GM23338 (cell line): ENCODE measurements at places on chromosomes 2 and 18. TPM values are rescaled to one million over a fixed set of nuclear protein-coding genes. Genes with fewer than 3 reads are reported as not detected.

The RAX gene
- total RNA-seq = 0.03 and 0.08 TPM in 2 replicates

The GALNT5 gene
- 0.04 and 0.14 TPM in 2 replicates for total RNA-seq

The TUBB8B gene
- total RNA-seq = 1.0 and 3.6 TPM in 2 replicates

The C2orf66 gene
- not detected in 2 replicates for total RNA-seq

The REG3G gene
- not detected in 2 replicates for total RNA-seq

The CNRIP1 gene
- total RNA-seq = 5.9 and 6.9 TPM in 2 replicates

The ECEL1 gene
- 17.5 and 18.0 TPM in 2 replicates for total RNA-seq

The VRK2 gene
- total RNA-seq = 11.0 and 22.5 TPM in 2 replicates

The SLC16A14 gene
- total RNA-seq = 2.7 and 4.0 TPM in 2 replicates

The KCNE4 gene
- total RNA-seq = not detected in 2 replicates

DNA sequence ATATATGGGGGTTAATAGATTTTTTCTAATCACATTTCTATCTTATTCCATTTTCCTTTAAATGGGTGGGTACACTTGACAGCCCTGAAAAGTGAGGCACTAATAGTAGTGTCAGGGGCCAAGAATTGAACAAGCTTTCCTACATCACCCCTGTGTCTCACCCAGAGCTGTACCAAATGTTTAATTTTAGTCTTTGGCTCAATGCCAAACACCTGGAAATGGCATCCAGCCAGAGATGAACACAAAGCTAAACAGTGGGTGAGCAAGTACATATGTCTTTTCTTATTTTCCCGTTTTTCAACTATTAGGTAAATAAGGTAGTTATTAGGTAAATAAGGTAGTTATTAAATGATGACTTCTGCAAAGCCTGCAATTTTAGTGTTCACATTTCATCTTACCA lies 276.3 kb upstream of the ERBB4 start:
- no peak for DNase-seq

GRCh38 chr18:51120809-51121596 lies 76.5 kb downstream of the MEX3C start:
- DNase-seq = peak; percentile 43

DNA sequence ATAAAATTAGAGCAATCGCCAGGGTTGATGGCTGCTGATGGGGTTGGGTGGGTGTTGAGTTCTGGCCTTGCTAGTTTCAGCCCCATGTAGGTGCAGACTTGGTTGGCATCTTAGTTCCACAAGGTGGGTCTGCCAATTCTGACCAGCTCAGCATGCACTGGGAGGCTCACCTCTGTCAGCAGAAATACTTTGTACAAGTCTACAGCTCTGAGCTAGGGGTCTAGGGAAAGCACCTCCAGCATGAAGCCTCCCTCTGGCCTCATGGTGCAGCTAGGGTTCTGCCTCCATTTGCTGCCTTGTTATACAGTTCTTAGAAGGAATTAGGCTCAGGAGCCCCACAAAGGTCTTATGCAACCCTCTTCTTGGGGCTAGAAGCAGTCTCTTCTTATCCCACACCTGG lies 278.9 kb upstream of the HDAC4 start:
- no peak for DNase-seq

DNA sequence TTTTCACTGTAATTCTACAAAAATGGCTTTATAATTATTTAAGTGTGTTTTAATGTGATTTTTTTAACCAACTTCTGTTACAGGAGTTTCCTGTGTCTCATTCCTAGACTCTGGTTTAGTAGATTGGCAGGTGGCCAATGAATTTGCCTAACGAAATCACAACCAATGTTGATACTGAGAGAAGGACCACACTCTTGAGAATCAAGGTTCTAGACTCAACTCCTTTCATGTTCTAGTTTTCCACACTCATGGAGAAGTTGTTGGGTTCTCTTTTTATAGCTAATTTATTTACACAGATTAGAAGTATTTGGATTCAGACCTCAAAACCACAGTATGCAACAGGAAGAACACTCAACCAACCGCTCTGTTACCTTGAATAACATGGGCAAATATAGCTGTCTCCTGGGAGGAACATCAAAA lies 22.6 kb upstream of the USP34 start:
- no peak for DNase-seq

- DNase-seq = no peak
Measured at GRCh38 chr18:8620845-8621244, 11.6 kb downstream of the RAB12 start.

GRCh38 chr18:61581578-61582201 lies 248.5 kb downstream of the CDH20 start:
- DNase-seq = peak; percentile 88

DNA sequence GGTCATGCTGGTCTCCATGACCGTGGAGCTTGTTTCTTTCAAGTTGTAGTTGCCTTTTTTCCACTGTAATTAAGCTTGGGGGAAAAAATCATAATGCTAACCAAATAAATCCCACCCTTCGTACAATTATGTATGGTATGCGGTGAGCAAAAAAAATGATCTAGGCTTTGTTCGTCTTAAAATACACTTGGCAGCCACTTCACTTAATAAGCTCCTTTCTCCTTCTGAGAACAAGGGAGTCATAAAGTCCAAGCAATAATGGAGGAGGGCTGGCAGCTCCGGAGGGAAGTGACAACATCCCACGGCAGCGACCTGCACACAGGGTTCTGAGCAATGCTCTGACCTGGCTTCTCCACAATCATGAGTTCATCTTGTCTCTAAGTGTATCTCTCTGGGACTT lies 91.2 kb upstream of the KLHL29 start:
- DNase-seq = no peak

- DNase-seq = no peak
Measured at GRCh38 chr2:99088017-99088416, 53.5 kb upstream of the C2orf15 start.

- DNase-seq = peak; percentile 6
Measured at GRCh38 chr2:137287913-137288639, 522.7 kb downstream of the THSD7B start.

DNA sequence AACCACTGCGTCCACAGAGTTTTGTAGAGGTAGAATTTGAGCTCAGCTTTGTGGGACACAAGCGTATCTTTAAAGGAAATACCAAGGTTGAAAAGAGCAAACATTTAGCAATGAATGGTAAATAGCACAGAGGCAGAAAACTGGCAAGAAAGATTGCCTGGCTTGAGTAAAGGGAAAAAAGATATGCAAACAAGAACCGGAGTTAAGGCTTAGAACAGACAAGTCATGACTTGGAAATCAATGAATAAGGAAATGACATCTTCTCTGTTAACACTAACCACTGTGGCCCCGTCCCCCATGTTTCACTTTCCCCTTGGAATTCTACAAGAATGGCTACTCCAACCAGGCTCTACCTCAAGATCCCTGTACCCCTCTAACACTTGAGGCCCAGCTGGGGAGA lies 3.8 kb downstream of the STAM2 start:
- DNase-seq = no peak

GRCh38 chr2:64737547-64737946 lies 83.8 kb upstream of the SERTAD2 start:
- DNase-seq = no peak

GRCh38 chr18:39805218-39805617 lies 2149.8 kb upstream of the PIK3C3 start:
- no peak for DNase-seq

- no peak for DNase-seq
Measured at GRCh38 chr2:220569112-220569897, 941.9 kb downstream of the SLC4A3 start.

- no peak for DNase-seq
Measured at GRCh38 chr2:157874348-157874747, 1.8 kb downstream of the ACVR1 start.

DNA sequence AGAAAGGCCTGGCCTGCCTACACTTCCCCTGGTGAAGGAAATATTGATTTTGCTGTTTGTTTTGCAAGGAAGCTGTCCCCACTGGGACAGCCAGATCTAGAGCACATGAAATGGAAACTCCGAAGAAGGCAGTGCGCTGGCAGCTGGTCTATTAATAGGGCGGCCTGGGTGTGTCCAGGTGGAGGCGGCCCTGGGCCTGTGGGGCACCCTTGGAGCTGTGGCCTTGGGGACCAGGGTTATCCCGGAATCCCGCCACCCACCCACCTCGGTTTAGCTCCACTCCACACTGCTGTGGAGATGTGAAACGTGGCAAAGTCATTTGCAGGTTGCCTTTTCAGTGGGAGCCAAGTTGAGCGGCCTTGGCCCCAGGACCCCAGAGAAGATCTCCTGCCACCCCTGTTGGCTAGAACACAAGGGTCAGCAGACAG lies 204.3 kb downstream of the KLHL29 start:
- no peak for DNase-seq

DNA sequence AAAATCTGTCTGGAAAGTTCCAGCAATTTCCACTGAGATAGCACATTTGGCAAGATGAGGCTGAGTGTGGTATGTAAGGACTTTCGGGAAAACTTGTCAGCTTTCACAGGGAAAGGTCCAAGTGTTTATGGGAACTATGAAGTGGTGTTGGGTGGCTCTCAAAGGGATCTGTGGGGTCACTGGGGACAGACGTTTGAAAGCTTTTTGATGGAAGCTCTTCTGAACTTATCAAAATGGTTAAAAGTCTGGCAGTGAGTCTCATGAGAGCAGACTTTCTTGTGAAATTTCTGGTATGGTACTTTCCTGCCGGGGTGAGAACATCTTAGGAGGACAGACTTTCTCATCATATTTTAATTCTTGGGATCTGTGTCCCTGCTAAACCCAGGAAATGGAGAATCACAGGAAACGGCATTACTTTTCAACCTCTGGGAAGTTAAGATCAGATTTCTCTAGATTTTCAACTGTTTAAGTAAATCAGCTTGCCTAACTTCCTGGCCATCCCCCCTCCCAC lies 546.3 kb upstream of the ZEB2 start:
- DNase-seq = no peak

- DNase-seq = no peak
Measured at GRCh38 chr2:235283246-235283645, 210.6 kb upstream of the AGAP1 start.

- DNase-seq = no peak
Measured at GRCh38 chr2:128264881-128265607, 53.6 kb downstream of the HS6ST1 start.

GRCh38 chr2:240512666-240513535 lies 44.9 kb downstream of the ANKMY1 start:
- DNase-seq = no peak

DNA sequence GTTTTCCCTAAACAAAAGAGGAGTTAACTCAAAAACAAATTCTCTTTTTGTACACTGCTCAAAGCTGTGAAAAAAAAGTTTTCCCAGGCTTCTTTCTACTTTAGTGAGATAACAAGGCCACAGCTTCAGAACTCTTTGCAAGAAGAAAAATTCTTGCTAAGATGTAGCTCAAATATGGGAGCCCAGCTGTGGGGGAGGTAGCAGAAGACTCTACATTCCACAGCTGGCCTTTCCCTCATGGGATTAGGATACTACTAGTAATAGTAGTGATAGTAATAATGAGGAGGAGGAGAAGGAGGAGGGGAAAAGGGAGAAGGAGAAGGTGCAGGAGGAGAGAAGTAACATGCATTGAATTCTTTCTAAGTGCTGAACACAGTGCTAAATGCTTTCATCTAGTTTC lies 19.2 kb upstream of the CERS6 start:
- DNase-seq = no peak

DNA sequence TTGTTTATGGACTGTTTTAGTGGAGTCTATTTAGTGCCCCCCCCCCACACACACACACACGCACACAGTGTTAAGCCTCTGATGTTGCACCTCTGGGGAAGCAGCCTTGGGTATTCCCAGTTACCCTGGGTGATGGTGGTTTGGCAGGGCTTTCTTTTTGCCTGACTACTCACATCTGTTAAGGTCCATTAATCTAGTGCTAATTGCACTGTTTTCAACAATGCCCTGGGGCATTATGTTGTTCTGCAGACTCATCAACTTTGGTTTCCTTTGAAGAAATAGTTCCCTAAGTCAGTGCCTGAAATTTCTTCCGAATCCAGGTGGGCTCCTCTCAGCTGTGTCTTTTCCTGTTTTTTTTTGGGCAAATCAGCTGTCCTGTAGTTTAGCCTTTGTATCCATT lies 34.7 kb downstream of the SPOPL start:
- DNase-seq = peak; percentile 60

- no peak for DNase-seq
Measured at GRCh38 chr2:13021470-13021957, 304.8 kb downstream of the TRIB2 start.

- DNase-seq = no peak
Measured at GRCh38 chr2:101140978-101141655, 10.1 kb downstream of the TBC1D8 start.

DNA sequence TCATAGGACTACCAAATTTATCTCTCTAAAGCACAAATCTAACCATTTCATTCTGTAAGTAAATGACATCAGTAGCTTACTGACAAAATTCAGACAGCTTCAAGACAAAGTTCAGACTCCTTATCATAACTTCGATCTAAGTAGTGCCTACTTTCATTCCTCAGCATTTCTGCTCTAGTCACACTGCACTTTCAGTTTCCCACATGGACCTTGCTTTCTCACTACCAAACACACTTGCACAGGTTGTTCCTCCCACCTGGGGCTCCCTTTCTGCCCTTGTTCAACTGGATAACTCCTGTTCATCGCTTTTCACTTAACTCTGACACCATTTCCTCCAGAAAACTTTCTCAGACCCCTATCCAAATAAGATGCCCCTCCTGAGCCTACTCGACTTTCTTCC lies 22.1 kb upstream of the CCDC150 start:
- DNase-seq = no peak

DNA sequence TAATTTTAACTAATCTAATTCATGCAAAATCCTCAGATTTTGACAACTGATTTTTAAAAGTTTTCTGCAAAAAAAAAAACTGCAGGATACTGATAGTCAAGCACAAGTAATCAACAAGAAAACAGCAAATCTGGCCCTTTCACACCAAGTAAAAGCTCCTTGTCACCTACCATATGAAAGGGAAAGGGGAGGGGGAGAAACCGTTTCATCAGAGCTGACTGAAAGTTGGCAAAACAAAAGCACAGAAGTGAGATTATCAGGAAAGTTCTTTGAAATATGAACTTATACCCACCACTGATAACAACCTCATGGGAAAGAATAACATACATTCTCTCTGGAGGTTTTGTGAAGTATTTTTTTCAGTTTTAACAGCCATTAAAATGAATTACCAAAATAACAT lies 38.7 kb downstream of the ZNF521 start:
- no peak for DNase-seq
